ENCODE measurements at places on chromosomes 5 and 9.
A peak's percentile ranks its signal among the peaks of the same experiment; 100 is the strongest.

DNA sequence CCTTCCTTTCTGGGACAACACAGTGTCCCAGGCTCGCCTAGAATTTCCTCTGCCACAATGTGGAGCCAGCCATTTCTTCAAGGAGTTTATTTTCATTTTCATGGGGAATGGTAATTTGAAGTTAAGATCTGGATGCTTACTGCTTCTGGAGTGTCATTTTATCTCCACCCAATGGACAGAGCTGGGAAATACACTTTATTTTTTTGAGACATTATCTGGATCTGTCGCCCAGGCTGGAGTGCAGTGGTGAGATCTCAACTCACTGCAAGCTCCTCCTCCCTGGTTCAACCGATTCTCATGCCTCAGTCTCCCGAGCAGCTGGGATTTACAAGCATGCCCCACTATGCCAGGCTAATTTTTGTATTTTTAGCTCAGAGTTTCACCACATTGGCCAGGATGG lies 12.7 kb upstream of the THG1L start:
- no peak for DNase-seq

GRCh38 chr9:4080921-4081895 lies 218.7 kb downstream of the GLIS3 start:
- DNase-seq = no peak

DNA sequence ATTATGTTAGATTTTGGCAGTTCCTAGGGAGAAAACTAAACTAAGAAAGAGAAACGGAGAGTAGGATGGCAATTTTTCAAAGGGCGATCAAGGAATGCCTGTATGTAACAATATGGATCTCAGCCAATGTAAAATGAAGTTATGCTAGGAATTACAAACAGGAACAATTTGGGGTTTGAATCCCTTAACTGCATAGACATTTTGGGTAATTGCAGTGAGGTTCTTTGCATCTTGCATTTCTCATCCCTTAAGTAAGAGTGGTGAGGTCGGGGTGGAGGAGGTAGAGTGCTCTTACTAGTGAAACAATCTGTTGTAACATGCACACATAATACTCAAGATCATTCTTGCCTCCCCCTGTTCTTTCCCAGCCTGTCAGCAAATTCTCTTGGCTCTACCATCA lies 137.6 kb downstream of the NPR3 start:
- DNase-seq = no peak

- DNase-seq = no peak
These were observed 73.7 kb downstream of the VPS13A start for GRCh38 chr9:77251050-77251449.

DNA sequence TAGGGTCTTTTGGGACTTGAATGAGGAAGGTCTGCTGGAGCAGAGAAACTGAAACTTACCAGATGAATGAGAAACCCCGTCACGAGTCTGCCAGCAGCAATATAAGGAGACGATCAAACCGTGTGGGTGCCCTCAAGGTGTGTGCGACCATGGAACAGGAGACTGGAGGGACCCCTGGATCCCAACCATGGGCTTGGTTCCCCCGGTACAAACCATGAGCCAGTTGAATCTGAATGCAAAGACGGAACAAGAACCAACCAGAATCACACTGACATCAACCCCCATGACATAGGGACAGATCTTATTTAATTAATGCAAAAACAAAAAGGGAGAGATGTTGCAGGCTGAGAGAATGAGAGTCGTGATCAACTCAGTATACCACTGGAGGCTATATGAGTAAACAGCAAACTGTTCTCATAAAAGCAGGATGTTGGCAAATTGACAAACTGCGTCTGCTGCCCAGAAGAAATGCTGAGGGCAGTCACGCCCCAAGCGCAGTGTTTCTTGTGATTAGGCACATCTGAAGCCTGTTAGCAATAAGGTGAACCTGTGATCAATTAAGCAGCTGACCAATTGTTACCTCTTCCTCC lies 475.5 kb upstream of the ACO1 start:
- no peak for DNase-seq

DNA sequence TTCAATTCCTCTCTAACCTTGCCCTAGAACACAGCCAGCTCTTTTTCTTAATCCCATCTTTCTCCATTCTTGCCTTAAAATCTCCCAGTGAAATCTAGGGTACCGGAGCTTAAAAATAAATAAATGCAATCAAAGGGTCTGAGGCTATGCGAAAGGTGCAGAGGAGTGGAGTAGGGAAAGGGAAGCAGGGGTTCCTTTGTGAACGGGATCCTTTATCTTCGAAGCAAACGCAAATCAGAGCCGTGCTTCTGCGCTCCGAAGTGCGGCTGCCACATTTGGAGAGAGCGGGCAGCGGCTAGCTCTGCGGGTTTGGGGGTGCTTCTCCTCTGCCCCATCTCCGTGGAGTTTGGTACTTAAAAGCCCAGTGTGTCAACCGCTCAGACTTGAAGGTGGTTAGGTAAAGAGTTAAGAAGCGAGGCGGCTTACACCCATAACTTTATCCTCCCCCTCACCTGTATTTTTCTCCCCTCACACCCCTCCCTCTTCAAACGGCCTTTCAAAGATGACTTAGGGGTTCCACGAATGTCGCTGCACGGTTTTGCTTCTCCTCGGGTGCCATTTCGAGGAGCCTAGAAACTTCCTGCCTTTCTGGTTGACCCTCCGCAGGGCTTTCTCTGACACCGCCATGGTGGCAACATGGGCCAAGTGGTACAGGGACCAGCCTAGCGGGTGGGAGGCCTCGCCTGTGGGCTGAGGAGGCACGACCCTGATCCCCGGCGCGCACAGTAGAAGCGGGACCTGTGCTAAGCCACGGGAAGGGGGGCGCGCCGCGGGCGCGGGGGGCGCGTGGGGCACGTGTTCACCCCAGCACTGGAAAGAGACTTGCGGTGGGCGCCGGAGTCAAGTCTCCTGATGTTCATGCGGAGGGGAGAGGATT lies 31.7 kb upstream of the NFIB start:
- peak; percentile 41 for DNase-seq

DNA sequence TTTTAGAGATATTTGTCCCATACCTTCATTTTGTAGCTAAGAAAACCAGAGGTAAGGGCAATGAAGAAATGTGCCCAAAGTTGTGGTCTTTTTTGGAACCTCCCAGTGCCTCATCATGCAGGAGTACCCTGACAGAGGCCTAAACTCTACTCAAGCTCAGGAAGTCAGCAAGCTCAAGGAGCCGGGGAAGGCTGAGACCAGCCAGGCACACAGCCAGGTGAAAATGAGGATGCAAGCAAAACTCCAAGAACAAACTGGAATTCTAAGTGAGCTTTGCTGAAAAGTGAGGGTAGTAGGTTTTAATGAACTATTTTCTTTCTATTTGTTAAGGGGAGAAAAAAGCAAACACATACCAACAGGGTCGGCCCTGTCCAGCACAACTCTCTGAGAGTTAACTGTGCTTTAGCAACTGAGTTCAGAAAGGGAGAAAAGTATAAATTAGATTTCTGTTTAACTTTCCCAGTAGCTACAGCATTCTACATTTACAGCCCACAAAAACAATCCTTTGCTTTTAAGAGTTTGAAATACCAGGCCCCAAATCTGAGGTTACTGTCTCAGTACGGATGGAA lies 146.4 kb downstream of the GNAQ start:
- peak; percentile 33 for DNase-seq

GRCh38 chr5:156087577-156088110 lies 239.3 kb upstream of the SGCD start:
- DNase-seq = no peak

DNA sequence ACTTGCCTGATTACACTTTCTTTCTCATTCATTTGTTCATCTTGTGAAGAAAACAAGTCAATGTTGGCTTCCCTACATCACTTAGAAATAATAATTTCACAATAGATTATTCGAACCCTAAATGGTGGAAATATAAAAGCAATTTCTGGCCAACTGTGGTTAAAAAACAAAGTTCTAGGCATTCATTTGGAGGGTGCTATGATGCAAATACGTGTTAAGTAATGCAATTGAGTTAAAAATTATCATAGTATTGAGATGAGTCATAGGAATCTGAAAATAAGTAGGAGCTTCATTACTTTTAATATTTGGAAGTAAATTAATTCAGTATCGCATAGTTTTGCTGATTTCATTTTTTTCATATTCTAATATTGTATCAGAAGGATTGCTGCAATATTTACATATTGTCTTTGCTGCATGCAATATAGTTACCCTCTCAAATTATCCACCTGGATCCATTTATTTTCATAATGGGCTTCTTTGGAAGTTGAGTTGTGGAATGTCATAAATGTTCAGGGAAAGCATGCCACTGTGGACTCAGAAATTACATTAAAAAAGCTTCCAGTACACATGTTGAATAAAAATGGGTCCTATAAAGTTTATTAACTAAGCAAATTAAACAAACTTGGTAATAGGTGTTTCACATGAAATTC lies 647.7 kb upstream of the WWC1 start:
- DNase-seq = no peak

- DNase-seq = no peak
These were observed 73.4 kb upstream of the SLC44A1 start for GRCh38 chr9:105171076-105171475.

GRCh38 chr9:86829496-86830046 lies 117.7 kb downstream of the GAS1 start:
- DNase-seq = no peak

DNA sequence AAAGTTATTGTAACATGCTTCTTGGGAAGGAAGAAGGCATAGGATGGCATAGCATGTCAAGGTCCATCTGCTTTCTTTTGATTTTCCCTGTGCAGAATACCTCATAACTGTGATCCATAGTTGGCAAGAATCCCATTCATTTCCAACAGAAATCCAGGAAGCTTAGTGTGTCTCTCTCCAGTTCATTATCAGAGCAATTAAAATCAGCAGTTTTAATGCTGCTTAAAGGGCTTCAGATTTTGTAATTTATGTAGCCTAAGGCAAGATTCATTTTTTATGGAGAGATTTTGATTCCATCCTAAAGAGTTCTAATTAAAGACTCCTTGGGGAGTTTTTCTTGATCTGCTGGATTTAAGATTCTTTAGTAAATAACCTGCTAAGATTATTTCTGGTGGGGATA lies 560.1 kb downstream of the PDE4D start:
- DNase-seq = no peak

GRCh38 chr9:129094387-129095169 lies 13.7 kb downstream of the DOLPP1 start:
- DNase-seq = no peak

GRCh38 chr9:74953235-74953751 lies 581 bp upstream of the C9orf40 start:
- no peak for DNase-seq

- DNase-seq = no peak
These were observed 39.0 kb downstream of the CACNA1B start for GRCh38 chr9:137916540-137916939.

- peak; percentile 44 for DNase-seq
These were observed 8.3 kb downstream of the PTBP3 start for GRCh38 chr9:112325127-112325526.

DNA sequence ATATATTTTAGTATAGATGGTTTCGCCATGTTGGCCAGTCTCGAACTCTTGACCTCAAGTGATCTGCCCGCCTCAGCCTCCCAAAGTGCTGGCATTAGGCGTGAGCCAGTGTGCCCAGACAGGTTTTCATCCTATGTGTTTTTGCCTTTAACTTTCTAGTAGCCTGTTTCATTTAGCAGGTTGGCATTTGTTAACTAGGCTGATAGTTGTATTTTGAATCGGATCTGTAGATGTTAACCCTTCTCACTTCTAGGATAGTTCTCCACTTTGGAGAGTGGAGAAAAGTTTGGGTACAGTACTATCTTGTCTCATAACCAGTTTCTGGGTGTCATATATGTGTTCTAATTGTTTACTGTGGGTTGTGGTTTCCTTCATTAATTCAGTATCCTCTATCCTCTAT lies 7.3 kb upstream of the FGF18 start:
- DNase-seq = peak; percentile 13

DNA sequence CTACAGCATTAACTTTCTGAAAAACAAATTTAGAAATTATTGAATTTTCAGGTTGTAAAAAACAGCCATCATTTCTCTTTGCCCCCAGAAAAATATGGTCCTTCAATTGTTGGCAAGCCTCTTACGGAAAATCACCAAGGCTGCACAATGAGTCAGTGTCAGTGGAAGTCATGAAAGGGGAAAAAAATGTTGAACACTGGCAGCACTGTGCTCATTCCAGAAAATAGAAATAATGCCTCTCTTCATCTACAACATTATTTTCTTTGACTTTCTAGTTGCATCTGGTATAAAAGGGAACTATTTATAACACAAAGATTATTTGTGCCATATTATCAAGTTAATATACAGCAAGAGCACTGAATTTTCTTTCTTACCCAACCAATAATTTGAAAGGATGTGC lies 26.7 kb upstream of the STK32A start:
- DNase-seq = no peak

GRCh38 chr9:134215699-134216448 lies 51.5 kb upstream of the RNU6ATAC start:
- peak; percentile 89 for DNase-seq

Data from kidney (tissue), 22 donors.